ENCODE measurements at places on chromosomes 7 and 10.

DNA sequence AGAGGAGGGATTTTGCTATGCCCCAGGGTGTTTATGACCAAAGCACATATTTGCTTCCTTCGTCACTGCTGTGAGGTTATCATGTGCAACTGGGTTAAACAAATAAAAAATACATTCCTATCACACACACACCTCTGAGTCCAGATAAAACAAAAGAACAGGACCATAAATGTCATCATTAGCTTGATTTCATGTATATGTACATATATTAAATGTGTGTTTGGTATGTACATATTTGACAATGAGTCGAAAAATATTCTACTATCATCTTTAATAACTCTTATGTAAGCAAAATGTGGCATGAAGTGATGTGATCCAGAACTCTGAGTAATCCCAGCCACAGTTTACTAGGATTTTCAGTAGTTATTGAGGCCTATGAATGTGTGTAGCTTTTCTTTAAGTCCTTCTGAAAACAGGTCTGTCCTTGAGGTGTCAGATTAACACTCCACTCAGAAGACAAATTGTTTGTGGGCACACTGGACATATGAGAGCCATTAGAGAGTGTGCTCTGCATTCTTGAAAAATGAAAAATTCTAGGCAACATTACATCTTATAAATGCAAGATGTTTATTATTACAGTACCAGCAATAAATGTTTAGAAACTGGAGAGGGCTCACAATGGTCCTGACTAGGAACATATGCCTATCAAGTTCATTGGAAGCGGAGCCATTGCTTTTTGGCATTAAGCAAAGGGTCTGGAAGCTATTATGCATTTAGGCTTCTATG is 335.1 kb upstream of the SEMA3A start:
- no peak for DNase-seq

DNA sequence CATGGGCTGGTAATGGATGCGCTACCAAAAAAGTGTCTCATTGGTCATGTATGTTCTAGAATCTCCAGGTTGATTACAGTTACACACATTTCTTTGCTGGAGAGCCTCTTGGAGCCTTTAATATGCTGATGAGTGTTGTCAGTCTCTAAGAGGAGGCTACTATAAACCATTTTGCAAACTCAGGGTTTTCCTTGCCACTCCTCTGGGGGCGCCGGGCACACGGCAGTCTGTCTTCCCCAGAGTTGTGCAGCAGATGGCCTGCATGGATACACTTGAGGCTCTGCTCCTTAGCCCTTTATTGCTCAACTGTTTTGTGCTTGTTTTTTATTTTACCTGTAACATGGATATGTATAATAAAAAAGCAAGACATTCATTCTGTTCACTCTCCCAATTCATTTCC is 196.5 kb downstream of the ACTR3B start:
- no peak for DNase-seq

- no peak for DNase-seq
Observed at GRCh38 chr10:34124522-34125035, 690.5 kb downstream of the PARD3 start.

GRCh38 chr10:87976101-87976743 is 112.8 kb downstream of the PTEN start:
- DNase-seq = no peak

DNA sequence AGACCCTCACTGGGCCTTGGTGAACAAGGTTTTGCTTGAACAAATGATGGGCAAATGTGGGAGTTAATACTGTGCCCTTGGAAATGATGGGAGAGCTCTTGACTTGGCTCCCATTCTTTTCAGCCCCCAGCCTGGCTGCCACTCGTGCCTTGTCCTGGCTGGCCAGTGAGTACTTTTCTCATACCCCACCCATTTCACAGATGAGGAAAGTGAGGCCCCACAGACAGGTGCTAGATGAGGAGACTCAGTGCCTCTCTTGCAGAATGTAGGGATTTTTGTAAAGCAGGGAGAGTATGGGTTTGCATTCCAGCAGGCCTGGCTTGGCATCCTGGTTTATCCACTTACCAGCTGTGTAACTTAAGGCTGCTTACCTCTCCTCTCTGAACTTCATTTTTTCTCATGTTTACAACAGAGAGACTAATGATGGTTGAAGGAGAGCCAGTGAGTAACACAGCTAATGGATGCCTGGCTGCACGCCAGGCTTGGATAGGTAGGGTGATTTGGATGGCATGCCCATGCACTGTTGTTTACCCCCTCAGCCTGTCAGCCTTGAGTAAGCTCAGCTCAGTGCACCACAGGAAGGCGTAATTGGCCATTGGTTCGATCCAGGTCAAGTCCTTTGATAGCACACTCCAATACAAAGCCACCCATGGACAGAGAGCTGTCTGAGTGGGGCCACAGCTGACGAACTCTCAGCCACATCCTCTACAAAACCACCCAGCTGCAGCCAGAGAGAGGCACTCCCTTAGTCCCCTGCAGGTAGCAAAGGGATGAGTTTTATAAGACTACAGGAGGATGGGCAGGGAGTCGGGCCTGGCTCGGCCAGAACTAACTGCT is 436.8 kb downstream of the RPS24 start:
- no peak for DNase-seq

DNA sequence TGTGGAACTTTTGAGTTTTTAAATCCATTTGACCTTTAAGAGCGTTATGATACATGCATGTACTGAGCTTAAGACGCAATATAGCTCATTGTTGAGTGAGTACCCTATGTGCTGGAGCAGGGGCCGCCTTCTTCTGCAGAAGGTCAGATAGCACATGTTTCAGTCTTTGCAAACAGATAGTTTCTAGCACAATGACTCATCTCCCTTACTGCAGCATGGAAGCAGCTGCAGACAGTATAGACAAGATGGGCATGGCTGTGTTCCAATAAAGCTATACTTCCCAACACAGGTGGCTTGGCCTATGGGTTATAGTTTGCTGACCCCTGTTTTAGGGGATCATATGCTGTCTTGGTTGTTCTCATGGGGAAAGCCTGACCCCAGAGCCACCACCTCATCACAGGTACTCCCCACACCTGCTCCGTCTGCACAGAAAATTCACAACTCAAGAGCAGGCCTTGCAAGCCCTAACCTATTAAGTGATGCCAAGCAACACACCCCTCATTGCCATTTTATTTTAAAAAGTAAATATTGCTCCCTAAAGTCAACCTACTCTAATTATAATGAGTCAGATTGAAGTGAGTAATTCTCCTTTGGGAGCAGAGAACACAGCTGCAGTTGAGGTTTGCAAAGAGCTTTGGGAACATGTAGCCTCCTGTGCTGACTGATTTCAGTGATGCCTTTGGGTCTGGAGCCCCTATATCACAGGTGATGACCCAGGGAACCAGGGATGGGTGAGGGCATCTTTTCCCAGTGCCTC is 330.1 kb downstream of the PAXIP1 start:
- no peak for DNase-seq

- DNase-seq = no peak
Observed at GRCh38 chr7:74197449-74198124, 12.2 kb upstream of the LAT2 start.

DNA sequence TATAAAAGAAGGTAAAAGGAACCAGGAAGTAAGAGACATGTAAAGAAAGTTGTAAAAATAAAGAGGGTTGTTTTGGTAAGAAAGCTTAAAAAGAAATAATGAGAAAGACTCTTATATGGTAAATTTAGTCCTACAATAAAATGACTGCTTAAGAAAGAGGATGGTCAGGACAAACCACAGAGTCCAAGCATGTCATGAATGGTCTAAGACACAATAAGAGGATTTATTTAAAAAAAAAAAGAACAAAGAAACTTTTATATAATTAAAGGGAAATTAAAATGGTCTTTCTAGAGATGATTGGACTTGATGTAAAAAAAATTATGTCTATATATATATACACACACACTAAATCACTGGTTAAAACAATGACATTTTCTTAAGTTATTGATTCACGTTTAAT is 18.2 kb downstream of the ATAD1 start:
- no peak for DNase-seq

DNA sequence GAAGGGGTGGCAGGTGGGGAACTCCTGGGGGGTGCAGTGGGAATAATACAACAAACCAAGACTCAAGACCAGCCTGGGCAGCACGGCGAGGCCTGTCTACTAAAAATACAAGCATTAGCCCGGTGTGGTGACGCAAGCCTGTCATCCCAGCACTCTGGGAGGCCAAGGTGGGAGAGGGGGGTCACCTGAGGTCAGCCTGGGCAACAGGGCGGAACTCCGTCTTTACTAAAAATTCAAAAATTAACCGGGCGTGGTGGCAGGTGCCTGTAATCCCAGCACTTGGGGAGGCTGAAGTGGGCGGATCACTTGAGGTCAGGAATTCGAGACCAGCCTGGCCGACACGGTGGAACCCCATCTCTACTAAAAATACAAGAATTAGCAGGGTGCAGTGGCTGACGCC is 48.4 kb upstream of the ELFN1 start:
- no peak for DNase-seq

- no peak for DNase-seq
Observed at GRCh38 chr10:99875473-99875872, 93.0 kb downstream of the ABCC2 start.

DNA sequence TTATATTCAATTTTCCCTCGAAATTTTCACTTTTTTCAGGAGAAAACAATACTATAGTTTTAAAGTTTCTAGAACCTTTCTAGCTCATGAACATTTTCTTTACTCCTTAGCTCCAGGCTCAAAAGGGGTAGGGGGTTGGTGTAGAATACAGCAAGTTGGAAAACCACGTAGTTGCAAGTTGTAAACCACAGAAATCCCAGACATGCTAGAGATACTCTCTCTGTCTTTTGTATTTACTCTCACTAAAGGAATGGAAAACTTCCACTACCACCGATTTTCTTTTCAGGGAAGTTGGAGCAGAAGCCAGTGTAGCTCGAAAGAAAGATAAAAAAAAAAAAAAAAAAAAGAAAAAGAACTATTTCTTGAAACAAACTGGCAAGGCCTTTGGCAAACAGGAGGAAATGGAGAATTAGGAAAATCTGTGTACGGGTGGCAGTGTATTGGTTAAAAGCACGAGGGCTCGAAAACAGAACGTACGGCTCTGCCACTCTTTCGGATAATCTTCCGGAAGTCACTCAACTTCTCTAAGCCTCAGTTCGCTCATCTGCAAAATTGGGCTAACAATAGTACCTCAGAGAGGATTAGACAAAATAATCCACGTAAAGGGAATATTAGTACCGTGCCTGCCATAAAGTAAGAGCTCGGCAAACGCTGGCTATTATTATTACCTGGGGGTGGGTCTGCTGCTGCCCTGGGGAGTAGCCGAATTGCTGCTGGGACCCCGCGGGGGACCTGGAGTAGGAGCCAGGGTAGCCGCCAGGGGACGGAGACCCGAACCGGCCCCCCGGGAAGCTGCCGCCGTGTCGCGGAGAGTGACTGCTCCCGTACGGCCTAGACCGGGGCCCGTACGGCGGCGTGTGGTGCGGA is 628 bp downstream of the MPLKIP start:
- DNase-seq = no peak

GRCh38 chr10:103265717-103266329 is 11.1 kb upstream of the INA start:
- no peak for DNase-seq

DNA sequence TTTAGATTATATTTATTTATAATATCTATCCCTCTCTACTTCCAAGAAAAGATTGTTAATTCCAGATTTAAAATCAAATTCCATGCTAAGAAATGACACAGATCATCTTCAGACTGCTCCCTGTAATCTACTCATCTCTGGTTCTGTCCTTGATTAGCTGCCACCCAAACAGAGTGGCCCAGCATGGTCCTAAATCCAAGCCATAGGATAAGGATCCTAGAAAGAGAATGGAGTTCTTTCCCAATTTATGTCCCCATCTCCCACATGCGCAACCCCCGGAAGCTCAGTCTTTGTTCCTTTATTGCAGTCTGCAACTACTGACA is 23.4 kb upstream of the HDAC9 start:
- no peak for DNase-seq

GRCh38 chr10:20817116-20817515 is 80.0 kb downstream of the NEBL start:
- no peak for DNase-seq

DNA sequence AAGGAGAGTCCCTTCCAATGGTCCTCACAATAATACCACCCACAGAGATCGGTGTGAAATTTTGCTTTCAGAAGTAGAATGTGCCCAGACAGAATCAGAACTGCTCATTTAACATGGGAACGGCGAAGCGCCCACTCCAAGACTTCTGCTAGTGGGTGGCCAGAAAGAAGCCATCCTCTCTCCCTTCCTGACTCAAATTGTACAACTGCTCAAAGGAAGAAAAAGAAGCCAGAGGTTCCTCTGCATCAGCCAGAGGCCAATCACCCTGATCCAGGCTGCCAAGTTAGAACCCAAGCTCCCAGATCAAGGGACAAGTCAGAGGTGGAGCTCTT is 23.3 kb downstream of the NUDCD3 start:
- no peak for DNase-seq

DNA sequence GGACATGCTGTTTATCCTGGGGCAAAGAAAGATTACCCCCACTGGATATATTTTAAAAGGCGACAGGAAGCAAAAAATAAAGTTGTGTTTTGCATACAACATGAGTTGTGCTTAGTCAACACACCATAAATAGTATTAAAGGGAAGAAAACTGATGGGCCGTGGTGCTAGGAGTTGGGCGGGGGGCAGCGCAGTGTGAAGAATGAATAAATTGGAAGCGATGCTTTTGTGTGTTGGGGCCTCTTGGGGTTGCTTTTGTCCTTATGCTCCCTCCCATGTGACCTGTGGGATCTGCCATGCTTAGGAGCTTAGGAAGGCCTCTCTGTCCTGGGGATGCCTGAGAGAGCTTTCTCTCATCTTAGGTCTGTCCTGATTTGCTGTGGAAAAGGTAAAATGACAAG is 35.0 kb upstream of the AGR3 start:
- no peak for DNase-seq

DNA sequence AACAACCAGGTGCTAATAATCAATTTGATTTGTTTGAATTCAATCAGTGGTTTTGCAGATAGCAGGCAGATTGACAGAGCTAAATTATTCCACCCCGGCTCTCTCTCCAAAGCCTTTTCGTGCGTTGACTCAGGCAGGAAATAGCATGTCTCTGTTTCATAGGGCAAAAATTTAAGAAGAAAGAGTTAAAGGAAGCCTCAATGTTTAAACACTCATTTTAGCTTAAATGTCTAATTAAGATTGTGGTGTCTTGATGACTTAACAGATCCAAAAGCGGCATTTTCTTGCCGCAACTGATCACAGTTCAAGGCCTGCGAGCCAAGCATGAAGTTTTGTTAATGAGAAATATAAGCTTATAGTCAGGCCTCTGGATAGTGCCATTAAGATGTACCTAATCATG is 1051.1 kb upstream of the AUTS2 start:
- DNase-seq = no peak
